ENCODE measurements at places on chromosomes 7 and 10.
A peak's percentile ranks its signal among the peaks of the same experiment; 100 is the strongest.

DNA sequence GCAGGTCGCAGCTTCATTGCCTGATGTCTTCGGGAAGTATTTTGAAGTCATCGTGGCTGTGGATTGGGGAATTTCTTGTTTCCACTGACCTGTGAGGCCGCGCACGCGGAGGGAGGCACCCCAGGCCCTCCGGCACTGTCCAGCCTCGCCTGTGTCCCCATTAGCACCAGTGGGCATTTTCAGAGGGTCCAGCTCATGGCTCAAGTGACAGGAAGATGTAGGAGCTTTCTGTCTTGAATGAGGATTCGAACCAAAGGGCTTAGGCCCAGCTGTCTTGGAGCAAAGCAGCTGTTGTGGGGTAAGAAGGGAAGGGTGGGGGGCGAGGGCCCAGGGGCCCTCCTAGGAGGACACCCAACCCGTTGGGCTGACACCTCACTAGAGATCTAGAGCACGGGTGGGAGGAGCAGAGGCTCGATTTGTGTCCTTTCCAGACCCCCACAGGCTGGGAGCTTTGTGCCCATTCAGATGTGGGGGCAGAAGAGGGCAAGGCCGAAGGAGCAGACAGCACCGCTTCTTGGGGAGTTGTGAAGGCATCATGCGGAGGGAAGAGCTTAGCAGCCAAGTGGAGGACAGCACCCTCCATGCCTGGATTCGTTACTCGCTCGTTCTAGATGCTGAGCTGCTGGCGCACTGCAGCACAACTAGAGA is 914 bp downstream of the ZNF37A start:
- no peak for DNase-seq

DNA sequence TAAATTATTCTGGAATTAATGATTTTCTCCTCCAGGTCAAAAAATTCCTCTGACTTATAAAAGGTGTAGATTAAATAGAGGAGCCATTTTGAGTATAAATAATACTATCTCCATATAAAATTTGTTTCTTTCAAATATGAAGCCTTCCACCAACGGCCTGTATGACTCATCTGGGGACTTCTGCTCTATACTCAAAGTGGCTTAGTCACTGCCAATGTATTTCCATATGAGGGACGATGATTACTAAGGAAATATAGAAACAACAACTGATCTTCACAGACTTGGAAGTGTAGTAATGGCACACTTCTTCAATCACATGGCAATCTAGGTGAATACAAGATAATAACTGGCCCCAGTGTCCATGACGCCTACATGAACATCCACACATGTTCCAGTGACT is 335.6 kb upstream of the HGF start:
- peak; percentile 73 for DNase-seq

- no peak for DNase-seq
Measured at GRCh38 chr10:100999742-101000126, at the start of gene LZTS2. TSS of gene LZTS2 (plus strand) at chr10:100999808. CDS start at chr10:101002539, 2,731 bp downstream.

- DNase-seq: no peak
Measured at GRCh38 chr7:30922596-30922995, 10.9 kb downstream of the AQP1 start.

DNA sequence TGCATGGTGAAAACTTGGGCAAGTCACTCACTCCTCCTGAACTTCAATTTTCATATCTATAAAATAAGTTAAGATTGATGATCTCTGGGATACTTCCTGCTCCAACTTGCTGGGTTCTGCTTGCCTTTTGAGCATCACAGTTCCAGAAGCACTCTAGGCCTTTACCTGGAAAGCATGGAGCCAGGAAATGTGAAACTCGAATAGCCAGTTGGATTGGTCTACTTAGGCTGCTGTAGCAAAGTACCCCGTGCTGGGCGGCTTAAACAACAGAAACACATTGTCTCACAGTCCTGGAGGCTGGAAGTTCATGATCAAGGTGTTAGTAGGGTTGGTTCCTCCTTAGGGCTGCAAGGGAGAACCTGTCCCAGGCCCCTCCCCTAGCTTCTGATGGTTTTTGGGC is 64.5 kb downstream of the NAMPT start:
- no peak for DNase-seq

DNA sequence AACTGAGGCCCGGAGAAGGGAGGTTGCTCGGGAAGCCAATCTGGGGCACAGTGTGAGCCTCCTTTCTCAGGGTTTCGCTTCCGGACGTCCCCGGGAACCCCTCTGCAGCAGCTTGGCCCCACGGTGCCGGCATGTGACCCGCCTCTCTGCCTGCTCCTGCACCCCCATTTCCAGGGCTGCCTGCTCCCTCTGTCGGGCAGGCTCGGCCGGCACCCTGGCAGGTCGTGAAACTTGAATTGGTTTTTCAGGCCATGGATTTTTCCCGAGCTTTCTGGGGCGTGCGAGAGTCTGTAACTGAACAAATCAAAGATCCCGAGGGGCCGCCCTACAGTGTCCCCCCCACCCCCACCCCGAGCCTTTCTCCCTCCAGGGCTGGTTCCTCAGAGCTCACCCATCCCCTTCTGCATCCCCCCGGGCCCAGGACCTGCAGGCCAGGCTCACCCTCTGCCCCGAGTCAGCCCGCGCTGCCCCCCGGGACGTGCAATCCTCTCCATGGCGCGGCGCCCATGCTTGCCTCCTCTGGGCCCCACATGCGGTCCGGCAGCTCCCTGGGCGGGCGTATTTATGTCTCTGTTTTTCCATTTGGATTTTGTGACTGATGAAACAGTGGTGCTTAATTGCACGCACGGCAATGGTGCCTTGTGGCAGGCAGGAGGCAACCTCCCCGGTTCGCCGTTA is 58.1 kb downstream of the UNCX start:
- peak; percentile 66 for DNase-seq

- no peak for DNase-seq
Measured at GRCh38 chr7:122572706-122573105, 126.2 kb downstream of the RNF133 start.

GRCh38 chr7:130649004-130649790 is 19.4 kb downstream of the COPG2 start:
- DNase-seq: peak; percentile 63

Data from fibroblast of skin of abdomen (primary cell).